HEK293T (cell line): ENCODE measurements at places on chromosomes 6 and 20.

- no peak for DNase-seq
Measured at GRCh38 chr6:121651420-121651819, 216.0 kb downstream of the GJA1 start.

DNA sequence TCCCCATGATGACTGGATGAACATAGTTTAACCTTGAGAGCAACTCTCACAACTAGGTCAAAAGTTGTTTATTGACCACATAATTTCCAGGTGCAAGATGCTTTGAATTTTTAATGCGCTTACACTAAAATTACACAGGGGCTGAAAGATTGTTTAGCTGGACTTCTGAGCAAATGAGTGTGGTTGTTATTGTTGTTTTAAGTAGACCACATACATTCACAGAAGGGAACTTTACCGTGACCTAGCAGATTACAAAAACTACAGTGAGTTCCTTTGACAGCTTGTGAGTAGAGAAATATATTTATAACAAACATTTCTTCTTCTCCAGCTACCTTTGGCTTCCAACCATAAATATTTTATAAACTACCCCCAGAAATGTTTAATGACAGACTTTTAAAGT is 178.9 kb downstream of the UST start:
- DNase-seq: no peak

GRCh38 chr20:47241345-47241781 is 115.1 kb downstream of the ZMYND8 start:
- DNase-seq: no peak

DNA sequence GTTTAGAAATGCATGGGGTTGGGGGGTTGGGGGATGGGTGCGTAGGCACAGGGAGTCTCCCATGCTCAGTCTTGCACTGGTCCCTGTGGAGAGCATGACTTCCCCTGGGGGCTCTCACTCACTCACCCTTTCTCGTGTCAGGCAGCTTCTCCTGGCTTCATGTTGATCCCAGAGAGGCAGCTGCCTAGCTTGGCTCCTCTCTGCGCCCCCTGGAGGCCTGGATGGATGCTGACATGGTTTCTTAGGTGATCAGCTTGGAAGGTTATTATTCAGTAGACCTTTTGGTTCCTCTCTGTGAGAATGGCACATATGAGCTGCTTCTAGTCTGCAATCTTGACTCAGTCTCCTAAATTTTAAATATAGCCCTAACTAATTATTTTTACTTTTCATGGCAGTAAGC is 109.3 kb upstream of the FAM83B start:
- peak; percentile 23 for DNase-seq

DNA sequence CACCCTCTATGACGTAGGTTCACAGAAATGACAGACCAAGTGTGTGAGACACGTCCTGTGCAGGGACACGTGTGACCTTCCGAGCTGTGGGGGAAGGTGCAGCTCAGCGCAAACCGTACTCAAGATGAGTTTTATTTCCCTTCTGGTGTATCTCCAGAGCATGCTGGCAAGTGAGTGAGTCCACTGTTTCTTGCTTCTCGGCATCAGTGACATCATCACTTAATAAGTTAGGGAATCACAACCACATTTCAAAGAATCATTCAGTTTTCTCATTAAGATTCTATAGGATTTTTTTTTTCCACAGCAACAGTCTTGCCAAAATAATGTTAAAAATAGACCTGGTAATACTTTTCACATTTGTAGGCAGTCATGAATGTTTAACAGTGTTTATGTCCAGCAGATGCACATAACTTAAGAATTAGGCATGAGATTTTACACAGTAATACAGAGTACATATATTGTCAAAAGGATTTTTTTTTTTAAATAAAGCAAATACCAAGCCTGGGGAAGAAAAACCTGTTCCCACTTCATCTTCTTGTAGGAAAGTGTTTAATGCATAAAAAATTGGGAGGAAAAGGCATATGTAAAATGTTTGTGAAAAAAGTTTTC is 417.8 kb downstream of the CDC5L start:
- DNase-seq: no peak

GRCh38 chr6:46940433-46941226 is 18.9 kb upstream of the ADGRF5 start:
- DNase-seq: no peak

DNA sequence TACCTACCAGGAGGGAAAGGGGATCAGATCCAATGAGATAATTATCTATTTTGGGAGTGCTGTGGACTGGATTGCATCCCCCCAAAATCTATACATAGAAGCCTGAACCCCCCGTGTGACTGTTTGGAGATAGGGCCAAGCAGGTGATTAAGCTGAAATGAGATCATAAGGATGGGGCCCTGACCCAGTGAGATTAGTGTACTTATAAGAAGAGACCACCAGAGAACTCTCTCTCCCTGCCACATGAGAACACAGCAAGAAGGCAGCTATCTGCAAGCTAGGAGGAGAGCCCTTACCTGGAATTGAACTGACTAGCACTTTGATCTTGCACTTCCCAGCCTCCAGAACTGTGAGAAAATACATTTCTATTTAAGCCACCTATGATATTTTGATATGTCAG is 132.2 kb upstream of the NOX3 start:
- no peak for DNase-seq

- peak; percentile 81 for DNase-seq
Measured at GRCh38 chr6:1424306-1424927, 35.0 kb downstream of the FOXF2 start.

DNA sequence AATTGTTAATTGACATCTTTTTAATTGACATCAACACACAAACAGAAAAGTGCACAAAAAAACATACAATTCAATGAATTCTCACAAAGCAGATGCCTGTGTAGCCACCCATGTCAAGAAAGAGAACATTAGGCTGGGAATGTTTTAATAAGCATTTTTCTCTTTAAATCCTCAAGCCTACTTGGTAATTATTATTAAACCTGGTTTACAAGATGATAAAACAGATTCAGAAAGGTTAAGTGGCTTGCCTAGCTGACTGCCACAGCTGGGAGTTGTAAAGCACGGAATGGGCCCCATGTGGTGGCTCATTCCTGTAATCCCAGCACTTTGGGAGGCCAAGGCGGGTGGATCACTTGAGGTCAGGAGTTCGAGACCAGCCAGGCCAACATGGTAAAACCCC is 90.0 kb upstream of the AKAP12 start:
- DNase-seq: no peak
